ENCODE measurements at places on chromosomes 6 and 20.

GRCh38 chr6:52612336-52613054 lies 35.6 kb upstream of the TRAM2 start:
- DNase-seq: no peak

GRCh38 chr6:109121411-109121810 lies 26.1 kb downstream of the CEP57L1 start:
- no peak for DNase-seq

DNA sequence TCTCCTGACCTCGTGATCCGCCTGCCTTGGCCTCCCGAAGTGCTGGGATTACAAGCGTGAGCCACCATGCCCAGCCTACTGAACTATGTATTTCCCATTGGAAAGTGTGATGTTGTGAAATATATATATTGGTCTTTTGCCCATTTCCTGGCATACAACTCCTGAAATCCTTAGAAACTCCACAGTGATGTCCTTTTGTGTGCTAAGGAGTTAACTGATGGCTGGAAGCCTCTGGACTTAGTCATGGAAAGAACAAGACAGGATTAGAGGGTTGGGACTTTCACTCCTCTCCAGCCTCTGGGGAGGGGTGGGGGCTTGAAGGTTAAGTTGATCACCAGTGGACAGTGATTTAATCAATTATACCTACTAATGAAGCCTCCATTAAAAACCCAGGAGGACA lies 7.1 kb downstream of the PANK2 start:
- no peak for DNase-seq

DNA sequence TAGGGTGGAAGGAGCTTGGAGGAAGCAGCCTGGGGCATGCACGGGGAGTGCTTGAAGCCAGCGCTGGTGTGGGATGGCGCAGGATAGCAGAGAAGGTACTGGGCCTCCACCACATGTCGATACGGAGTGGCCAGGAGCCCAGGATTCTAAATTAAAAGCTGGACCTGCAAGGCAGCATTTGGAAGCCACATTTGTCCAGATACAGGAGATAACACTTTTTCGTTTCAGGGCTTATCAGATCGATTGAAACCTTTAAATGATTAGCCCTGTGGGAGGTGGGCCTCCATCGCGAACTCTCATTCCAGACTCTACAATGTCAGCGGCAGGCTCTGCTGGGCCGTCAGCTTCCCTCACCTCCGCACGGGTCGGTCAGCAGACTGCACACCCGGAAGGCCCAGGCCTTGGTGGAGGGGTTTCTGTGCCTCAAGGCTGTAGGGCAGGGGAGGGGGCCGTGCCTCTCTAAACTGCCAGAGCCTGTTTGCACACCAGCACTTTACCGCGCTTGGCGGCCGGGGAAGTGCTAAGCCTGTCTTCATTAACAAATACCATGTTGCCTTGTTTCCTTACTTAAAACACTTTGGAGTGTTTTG lies 17.9 kb downstream of the EDN3 start:
- DNase-seq: no peak

GRCh38 chr6:112266331-112266730 lies 12.0 kb upstream of the LAMA4 start:
- no peak for DNase-seq

DNA sequence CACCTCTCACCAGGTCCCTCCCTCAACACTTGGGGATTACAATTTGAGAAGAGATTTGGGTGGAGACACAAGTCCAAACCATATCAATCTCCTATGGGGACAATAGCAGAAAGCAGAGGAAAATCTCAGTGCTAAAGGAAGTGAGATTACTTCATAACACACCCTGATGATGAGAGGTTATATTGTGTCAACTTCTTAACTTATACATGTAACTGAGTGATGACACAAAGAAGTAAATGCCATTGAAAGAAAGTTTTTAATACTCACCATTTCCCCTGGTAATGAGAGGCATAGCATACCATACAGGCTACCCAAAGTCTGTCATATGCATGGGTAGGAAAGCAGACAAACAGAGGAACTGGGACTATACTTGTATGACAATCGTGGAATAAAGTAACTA lies 137.2 kb downstream of the MMUT start:
- DNase-seq: no peak

DNA sequence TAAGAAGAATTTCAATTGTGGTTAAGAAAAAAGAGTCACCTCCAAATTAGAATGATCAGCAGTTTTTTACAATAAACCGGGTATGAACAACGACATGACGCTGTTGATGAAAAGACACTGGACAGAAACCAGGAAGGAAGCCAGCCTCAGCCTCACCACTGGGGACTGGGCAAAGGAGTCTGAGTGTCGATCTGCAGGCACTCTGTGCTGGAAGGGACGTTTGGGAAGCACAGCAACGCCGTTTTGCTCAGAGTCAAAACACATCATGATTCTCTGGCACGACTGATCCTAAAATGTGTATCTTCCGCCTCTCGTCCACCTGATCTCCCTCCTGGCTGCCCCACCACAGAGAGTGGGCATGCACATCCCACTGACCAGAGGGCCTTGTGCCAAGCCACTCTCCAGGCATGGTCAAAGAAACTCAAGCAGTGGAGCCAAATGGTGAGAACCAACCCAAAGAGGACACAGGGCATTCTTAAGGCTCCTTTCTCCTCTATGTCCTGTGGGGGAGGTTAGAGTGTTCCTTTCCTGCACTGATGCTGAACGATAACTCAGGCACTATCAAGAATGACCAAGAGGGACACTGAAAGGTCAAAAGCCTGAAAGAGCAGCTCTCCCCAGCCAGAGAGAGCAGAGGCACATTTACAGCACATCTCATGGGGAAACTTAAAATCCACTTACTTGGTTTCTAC lies 68.8 kb downstream of the AGPAT4 start:
- DNase-seq: no peak

GRCh38 chr20:38304845-38305447 lies 990 bp downstream of the BPI start:
- DNase-seq: peak; percentile 79

GRCh38 chr20:50728486-50728980 lies 2.8 kb upstream of the PARD6B start:
- DNase-seq: peak; percentile 10

DNA sequence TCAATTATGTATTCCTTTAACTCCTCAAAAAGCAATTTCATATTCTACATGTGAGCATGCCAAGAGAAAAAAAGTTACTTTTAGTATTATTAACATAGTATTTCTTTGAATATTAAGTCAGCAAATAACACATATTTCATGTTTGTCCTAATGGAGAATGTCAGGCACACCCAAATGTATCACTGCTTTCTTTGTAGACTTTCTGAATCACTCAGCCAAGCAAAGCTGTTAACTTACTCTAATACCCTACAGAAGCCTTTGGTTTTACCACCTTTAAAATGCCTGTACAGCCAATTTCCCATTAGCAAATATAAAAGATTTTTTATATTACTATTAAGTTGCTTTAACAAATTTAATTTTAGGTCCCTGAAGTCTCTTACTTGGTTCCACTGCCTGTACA lies 23.8 kb downstream of the FRK start:
- DNase-seq: no peak

DNA sequence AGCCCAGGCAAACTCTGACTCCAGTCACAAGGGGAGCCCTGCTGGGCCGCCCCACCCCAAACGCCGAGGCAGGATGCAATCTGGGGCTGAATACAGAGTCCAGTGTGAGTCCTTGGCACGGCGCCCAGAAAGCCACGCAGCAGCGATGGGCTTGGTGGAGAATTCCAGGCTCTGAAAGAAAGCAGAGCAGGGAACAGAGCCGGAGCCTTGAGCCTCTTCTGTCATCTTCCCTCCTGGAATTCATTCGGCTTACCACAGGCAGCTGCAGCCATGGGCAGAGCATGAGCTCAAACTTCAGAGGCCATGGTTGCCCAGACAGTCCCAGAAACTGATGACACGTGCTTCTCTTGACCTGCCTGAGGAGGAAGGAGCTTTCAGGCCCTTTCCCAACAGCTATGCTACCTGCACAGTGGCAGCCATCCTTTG lies 441.1 kb upstream of the JARID2 start:
- peak; percentile 82 for DNase-seq

- DNase-seq: no peak
Observed at GRCh38 chr6:150297327-150298029, 71.3 kb upstream of the IYD start.

DNA sequence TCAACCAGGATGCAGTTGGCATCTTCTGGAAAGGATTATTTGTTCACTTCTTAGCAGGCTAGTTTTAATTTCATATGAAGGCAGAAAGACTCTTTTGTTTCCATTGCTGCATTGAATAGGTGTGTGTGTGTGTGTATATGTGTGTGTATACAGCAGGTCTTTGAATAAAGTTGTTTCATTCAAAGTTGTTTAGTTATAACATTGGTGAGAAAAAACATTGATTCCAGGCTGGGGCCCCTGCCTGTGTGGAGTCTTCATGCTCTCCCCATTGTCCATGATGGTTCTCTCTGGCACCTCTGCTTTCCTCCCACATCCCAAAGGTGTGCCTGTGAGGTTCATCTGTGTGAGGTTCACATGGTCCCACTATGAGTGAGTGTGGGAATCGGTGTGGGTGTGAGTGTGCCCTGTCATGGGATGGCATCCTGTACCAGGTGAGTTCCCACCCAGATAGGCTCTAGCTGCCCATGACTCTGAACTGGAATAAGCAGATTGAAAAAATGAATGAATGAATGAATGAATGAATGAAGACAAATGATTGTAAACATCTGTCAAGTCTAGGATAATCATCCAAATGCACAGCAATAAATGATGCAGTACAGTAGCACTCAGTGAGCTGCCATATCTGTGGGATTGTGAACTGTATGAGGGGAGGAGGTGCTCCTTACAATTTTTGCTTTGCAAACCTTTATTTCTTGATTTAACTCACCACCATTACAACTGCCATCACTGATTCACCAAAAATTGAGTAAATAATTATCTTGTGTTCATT lies 156.0 kb downstream of the ADGRG6 start:
- DNase-seq: no peak

DNA sequence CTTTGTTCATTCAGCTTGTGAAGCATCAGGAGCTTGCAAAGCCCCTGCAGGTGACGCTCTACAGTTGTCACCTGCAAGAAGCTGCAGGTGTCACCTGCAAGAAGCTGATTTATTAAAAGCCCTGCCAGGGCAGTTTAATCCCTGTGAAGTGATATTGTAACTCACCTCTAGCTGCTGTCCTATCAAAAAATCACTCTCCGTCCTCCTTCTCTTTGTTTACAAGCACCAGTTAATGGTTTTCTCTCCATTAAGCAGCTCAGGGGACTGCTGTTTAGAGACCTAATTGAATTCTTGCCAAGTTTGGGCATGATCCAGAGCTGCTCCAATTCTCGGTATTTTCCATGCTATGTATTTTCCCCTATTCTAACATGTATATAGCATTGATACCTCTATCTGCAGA lies 345.9 kb downstream of the ARHGAP18 start:
- DNase-seq: no peak

GRCh38 chr6:32852844-32853540 lies 512 bp downstream of the TAP1 start:
- DNase-seq: peak; percentile 67

GRCh38 chr20:40189621-40190020 lies 499.4 kb downstream of the MAFB start:
- DNase-seq: no peak

GRCh38 chr20:53857723-53858236 lies 212.6 kb downstream of the BCAS1 start:
- no peak for DNase-seq

GRCh38 chr6:129890701-129891100 lies 29.6 kb upstream of the TMEM244 start:
- no peak for DNase-seq

GRCh38 chr20:15900443-15900842 lies 672.8 kb downstream of the KIF16B start:
- DNase-seq: no peak

DNA sequence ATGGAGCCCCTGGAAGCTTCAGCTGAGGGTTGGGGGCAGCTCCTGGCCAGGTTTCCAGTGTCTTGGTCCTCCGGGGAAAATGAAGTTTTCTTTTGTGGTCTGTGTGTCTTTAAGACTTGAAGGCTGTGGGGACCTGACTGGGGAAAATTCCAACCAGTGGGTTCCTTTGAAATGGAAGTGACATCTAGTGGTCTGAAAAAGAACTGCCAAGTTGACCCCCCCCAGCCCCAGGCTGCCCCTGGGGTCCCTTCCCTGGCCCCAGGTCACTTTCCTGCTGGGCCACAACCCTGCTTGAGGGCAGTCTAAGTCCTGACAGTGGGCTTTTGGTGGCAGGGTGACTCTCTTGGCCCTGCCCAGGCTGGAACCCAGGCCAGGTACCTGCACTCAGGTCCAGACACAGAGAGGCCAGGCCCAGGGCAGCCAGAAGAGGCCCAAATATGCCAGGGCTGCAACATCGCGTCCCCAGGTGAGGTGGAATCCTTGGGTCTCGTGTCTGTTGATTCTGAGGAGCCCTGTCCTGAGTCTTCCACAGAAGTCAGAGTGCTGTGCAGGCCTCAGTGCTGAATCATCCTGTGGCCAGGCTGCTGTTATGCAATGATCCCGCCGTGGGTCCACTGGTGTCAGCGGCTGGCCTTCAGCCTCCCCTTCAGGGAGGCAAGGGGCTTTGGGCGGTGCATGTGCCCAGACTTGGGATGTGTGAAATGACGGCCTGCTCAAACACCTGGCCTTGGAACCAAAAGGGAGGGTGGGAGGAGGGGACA lies 68.4 kb downstream of the VEGFA start:
- peak; percentile 67 for DNase-seq

Data from left lobe of liver (tissue), 2 donors.